ENCODE measurements at places on chromosomes 7 and 10.

DNA sequence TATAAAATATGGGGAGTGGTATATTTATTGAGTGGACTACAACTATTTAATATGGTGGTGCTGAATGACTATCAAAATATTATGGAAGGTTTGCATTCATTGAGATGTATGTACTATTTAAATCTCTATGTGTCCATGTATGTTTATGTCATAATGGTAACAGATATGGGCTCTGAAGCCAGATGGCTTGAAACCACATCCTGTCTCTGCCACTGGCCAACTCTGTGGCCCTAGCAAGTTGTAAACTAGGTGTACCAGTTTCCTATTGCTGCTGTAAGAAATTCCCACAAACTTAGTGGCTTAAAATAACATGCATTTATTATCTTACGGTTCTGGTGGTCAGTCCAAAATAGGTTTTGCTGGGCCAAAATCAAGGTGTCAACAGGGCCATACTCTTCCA is 198.1 kb upstream of the NFE2L3 start:
- DNase-seq = no peak

- peak; percentile 22 for DNase-seq
Observed at GRCh38 chr7:118080947-118081346, 103.0 kb upstream of the LSM8 start.

GRCh38 chr10:97157578-97158095 is 28.1 kb downstream of the SLIT1 start:
- no peak for DNase-seq

GRCh38 chr7:148747274-148747673 is 48.6 kb downstream of the CUL1 start:
- no peak for DNase-seq

DNA sequence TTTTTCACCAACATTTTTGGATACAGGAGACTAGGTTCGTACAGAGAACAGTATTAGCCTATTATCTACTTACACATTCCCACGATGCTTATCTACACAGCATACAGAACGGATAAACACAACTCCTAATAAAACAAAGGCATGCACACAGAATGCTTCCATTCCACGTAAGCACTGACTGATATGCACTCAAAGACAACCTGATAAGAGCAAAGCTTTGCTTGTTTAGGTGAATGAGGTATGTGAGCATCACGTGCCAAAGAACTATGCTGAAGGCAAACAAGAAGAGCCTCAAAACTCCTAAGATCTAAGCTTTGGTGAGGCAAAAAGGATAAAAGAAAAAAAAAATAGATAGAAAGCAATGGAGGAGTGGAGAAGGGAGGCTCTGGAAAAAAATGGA is 413.5 kb upstream of the LRRN3 start:
- no peak for DNase-seq

Measured in stimulated activated CD8-positive, alpha-beta memory T cell treated with anti-CD3 and anti-CD28 coated beads, Interleukin-2, amount 100 ng/mL, for 48 hours (primary cell).